GM12878 (cell line): ENCODE measurements at places on chromosomes 2 and 18. TPM values are rescaled to one million over a fixed set of nuclear protein-coding genes. Genes with fewer than 3 reads are reported as not detected.

The MC2R gene
- 0.15 TPM in 1 of 2 replicates, not detected in the other for total RNA-seq

The EPC2 gene
- 14.8 and 16.1 TPM in 2 replicates for total RNA-seq

The NPHP1 gene
- total RNA-seq: 0.23 and 0.98 TPM in 2 replicates

The GPR39 gene
- 0.08 and 0.23 TPM in 2 replicates for total RNA-seq

- DNase-seq: no peak
Measured at GRCh38 chr18:34951625-34952379, 89.4 kb upstream of the MAPRE2 start.

GRCh38 chr2:64108666-64109241, 35.5 kb downstream of the PELI1 start:
- no peak for DNase-seq

DNA sequence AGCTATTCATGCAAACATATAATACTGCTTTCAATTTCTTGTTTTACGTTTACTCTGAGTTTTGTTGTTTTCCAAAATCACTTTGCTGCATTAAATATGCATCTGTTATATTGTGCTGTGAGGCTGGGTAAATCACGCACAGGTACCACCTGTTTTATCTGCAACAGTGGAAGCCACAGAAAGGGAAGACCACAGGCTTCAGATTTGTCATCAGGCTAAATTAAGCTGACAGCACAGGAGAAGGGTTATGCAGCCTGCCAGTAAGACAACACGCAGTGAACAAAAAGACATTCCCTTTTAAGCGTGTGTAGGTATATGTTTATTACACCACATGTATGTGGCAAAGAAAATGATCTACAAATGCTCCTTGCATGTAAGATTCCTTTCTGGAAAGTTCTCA, 38.2 kb downstream of the ZNF516 start:
- DNase-seq: no peak

GRCh38 chr2:62219407-62220159, 23.7 kb downstream of the B3GNT2 start:
- DNase-seq: no peak

DNA sequence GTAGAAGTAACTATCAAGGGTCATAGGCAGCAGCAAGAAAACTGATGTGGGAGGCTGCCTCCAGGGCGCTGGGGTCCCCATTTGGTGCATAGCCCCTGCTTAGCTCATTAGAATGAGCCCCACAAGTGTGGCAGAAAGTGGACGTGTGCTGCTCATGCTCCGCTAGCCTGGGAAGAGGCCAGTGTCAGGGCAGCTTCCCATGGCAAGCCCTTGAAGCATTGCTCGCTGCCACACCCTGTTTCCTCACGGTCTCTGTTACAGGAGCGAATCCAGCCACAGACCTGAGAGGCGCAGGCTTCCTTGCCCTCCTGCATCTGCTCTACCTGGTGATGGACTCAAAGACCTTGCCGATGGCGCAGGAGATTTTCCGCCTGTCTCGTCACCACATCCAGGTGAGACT, 22.5 kb downstream of the ELMOD3 start:
- DNase-seq: no peak

DNA sequence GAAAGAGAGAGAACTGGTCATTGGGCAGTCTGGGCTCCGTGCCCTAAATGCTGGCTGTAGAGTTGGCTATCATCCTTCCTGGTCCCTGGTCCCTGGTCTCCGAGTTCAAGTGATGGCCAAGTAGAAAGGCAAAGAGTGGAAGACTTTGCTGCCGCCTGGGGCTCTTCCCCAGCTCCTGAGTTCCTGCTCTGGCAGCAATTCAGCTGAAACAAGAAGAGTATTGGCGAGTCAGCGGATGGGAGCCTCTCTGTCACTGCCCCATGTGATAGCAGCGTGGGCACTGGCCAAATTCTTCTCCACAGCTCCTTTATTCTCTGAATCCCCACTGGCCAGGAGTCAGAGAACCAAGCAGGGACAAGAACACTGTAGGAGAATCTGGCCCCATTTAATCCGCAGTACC, 351.0 kb upstream of the POU3F3 start:
- no peak for DNase-seq

GRCh38 chr2:111201214-111201613, 80.5 kb downstream of the BCL2L11 start:
- DNase-seq: peak; percentile 87

DNA sequence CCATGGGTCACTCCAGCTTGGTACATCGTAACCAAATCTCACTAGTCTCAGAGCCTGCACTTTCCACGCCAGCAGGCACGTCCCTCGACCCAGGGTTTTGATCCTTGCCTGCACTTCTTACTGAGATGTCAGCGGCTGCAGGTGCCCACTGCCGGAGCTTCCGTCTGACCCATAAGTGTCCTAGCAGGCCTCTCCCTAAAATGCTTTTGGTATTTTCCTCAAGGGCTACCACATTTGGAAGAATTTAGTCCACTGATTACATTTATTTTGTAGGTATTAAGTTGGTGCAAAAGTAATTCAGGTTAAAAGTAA, 175.0 kb upstream of the FBXO11 start:
- no peak for DNase-seq

- no peak for DNase-seq
Measured at GRCh38 chr2:119223521-119224390, at the start of gene STEAP3. STEAP3 (plus strand) TSS chr2:119223834; CDS start chr2:119231013, 7,179 bp downstream.

- no peak for DNase-seq
Measured at GRCh38 chr2:1674276-1674675, 70.0 kb downstream of the PXDN start.

DNA sequence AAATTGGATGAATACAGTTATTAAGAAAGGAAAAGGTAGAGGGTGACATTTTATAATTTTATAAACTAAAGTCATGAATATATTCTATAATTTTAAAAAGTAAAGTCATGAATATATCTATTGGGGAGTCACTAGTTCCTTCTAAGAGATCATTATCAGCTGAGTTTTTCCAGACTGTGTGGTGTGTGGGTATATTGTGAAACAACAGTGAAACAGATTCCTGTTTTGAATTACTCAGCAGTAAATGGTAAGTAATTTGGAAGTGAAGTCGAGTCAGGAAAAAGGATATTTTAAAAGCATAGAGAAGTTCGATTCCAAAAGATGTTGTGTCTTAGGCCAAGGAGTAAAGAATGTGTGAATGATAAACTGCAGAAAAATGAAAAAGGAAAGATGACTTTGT, 1018.2 kb upstream of the NXPH2 start:
- DNase-seq: no peak

DNA sequence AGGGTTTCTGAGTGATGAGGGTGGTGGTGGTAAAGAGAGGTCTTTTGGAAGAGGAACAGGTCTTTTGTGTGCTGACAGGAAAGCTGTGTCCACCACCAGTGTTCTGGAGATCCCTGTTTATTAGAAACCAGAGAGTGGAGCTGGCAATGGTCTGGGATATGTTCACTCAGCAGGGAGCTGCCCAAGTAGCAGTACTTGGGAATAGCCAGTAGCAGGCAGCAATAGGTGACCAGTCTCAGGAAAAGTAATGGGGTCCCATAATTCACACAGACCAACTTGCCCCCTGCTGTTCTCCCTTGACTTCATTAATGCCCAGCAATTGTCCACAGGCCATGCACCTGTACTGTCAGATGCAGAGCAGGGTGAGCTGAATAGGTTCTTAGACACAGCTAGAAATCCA, 1.8 kb downstream of the TSPYL6 start:
- no peak for DNase-seq

- no peak for DNase-seq
Measured at GRCh38 chr2:29042561-29043075, 31.7 kb downstream of the PCARE start.

GRCh38 chr2:193808877-193809276, 1614.1 kb upstream of the TMEFF2 start:
- no peak for DNase-seq
